ENCODE measurements at places on chromosomes 2 and 18.

DNA sequence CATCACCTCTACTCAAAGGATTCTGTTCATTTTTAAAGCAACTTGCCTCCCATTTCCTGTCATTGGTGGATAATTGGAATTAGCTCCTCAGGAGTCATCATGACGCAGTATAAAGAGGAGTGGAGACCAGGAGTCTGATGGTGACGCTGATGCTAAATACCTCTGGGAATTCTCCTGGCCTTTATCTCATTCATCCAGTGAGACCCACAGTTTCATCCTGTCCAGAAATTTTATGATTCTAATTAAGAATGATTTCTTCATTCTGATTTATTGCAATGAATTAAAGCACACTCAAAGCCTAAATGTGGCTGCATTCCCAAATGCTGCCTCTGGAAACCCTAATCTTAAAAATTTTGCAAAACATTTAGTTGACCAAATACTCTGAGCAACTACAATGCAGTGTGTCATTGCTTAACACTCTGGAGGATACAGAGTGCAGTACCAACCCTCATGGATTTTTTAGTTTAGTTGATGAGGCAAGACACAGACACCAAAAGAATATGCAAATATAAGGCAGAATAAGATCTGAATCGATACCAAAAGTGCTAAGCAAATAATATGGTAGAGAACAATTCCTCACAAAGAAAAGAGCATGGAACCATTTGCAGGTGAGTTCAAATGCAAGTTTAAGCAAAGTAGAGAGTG lies 236.2 kb downstream of the ETAA1 start:
- DNase-seq: no peak

- DNase-seq: no peak
Measured at GRCh38 chr2:217851191-217852020, 151.4 kb downstream of the TNS1 start.

DNA sequence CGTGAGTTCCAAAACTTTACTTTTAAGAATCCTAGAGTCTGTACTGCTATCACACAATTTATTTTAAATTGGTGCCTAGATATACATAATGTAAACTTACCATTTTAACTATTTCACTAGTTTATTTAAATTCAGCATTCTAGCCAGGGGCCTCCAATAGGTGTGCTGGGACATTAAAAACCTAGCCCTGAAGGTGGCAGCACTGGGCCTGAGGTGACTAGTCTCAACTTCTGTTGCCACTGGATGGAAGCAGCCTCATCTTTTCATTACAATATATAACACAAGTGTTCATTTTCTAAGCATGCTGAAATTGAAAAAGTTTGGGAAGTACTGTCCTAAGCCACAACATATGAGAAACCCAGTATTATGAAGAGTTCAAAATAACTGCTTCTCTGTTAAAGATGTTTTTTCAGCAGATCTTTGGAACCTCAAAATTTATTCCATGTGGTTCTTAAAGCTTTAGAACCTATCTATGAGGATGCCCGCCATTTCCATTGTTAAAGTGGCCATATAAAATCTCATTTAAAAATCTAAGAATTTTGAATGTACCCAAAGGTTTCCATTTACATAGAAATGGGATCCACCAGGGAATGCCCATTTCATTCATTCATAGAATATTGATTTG lies 2.9 kb upstream of the RBBP8 start:
- peak; percentile 77 for DNase-seq

- DNase-seq: no peak
Measured at GRCh38 chr18:6901286-6901926, 171.9 kb downstream of the ARHGAP28 start.

DNA sequence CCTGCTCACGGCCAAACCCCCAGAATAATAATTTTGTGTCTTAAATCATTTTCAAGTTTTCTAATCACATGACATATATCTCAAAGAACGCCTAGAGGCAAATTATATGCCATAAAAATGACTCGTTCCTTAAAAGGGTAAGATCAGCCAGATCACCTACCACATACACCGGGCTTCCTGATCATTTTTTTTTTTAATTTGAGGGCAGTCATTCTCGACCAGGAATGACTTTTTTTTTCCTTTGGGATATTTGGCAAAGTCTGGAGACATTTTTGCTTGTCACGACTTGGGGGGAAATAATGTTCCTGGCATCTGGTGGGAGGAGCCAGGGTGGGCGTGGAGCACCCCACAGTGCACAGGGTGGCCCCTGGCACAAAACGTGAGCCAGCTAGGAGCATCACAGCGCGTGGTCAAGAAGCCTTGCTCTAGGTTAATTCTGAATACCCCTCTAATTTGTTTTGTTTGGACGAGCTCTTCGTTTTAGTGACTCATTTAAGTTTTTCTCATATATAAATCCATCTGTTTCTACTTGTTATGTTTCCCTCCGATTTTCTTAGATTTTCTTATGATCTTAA lies 94.9 kb downstream of the TWIST2 start:
- DNase-seq: no peak

DNA sequence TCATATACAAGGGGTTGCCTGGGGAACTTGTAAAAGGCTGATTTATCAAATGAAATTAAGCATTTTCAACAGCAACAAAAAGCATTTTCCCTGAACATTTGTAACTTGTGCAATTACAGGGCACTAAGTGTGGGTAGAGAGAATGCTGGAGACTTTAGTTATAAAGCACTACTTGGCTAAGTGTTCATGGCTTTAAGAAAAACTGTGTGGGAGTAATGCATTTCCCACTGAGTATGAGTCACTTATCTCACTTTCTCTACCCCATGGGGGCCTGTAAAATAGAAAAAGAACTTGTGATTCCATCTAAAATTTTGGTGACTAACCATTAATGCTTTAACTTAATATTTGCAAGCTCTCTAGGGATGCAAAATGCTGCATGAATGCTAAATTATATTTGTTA lies 193.4 kb downstream of the CCDC102B start:
- no peak for DNase-seq

GRCh38 chr2:7437141-7437540 lies 519.9 kb downstream of the RNF144A start:
- DNase-seq: no peak

- no peak for DNase-seq
Measured at GRCh38 chr2:229109195-229109594, 161.9 kb downstream of the PID1 start.

GRCh38 chr2:239666855-239667376 lies 266.1 kb upstream of the HDAC4 start:
- DNase-seq: no peak

DNA sequence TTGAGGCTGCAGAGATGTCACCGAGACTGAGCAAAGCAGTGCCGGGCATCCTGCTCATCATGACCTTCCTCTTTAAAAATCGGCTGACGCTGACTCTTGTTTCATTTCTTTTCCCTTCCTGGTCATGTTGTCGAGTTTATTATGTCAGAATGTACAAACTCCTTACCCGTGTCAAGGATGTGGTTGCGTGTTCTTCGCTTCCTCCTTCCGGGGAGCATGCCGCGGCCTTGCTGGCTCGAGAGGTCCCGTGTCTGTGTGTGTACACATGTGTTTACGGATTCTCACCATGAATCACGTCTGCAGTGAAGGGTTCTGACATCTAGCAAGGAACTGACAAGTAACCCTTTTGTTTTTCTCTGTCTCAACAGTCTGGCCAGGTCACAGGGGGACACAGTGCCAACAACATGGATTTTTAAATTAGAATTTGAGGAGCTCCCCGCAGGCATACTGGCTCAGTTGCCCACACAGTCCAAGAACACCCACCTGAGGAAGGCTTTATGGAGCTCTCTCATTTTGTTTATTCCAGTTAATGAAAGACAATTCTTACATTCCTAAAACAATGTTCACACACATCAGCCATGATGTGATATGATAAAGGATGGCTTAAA lies 60.2 kb downstream of the MYT1L start:
- DNase-seq: no peak

GRCh38 chr2:236117861-236118269 lies 50.3 kb downstream of the GBX2 start:
- DNase-seq: no peak

DNA sequence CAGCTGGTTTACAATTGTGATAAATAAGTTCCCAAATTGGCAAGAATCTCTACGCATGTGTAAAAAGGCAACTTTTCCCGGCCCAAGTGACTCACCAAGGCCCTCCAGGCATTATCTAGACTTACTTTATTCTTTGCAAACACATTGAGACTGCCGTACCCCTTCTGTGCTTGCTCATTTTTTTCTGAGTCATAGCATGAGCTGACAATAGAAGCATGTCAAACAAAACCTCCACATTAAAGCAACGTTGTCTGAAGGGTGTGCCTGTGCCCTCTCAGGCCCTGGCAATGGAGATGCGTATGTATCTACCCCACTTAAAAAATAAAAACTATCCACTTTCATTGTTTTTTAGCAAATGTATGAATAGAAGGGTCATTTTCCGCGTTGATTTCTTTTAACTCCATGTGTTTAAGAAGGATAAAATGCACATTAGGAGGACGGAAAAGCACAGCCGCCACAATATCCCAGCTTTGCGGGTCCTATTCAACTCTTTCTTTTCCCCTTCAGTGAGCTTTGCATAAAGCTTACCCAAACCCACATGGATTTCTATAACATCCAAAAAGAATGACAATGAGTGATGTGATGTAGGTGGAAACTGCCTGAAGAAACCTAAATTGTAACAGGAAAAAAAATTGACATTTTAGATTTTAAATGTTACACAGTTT lies 298.2 kb downstream of the CDCA7 start:
- DNase-seq: no peak

GRCh38 chr2:222485367-222486211 lies 61.2 kb downstream of the SGPP2 start:
- DNase-seq: no peak
